ENCODE measurements at places on chromosomes 16 and 17.

DNA sequence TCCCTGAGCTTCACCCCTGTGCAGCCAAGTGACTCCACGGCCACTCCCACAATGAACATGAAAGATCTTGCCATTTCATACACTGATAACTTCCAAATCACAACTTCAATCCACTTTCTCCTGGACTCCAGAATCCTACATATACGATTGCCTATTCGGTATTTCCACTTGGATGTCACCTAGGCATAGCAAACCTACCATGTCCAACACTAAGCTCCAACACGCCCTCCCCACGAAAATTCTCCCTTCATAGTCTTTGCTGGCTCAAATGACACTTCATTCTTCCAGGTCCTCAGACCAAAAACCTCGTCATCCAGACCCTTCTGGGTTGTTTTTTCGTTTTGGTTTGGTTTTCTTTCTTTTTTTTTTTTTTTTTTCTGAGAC lies 1.9 kb downstream of the GLTPD2 start:
- no peak for DNase-seq

DNA sequence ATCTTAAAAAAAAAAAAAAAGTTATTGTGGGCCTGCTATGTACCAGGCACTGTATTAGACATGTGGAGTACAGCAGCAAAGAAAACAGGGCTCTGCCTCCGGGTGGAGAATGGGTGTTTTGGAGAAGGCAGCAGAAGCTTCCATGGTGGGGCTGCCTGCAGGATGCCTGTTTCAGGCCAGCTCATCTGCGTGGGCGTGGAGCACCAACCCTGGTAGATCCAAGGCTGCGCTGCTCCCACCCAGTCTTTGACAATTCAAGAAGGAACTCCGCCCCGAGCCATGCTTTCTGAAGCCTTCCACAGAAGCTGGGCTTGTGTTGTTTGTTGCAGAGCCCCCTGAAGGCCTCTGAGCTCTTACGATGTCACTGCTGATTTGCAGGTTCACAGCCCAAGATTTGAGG lies 23.2 kb upstream of the CACNG1 start:
- no peak for DNase-seq

GRCh38 chr16:9048302-9048700 lies 43.1 kb upstream of the HAPSTR1 start:
- no peak for DNase-seq

- no peak for DNase-seq
Observed at GRCh38 chr17:16477255-16477654, 14.7 kb downstream of the LRRC75A start.

- DNase-seq, result no peak
Observed at GRCh38 chr16:76176616-76177015, 100.6 kb upstream of the CNTNAP4 start.

DNA sequence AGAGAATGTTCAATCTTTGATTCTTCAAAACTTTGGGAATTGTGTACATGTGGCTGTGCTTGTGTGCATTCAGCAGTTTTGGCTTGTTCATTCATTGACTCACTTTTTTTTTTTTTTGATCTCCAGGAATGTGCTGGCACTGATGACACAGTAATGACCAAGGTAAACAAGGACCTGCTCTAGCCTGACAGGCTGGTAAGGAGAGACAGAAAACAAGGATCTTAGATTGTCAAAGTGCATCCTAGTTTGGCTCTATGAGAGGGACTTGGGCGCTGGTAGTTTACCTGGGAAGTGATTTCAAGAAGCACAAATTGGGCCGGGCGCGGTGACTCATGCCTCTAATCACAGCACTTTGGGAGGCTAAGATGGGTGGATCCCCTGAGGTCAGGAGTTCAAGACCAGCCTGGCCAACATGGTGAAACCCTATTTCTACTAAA lies 233.1 kb upstream of the WSCD1 start:
- DNase-seq, result no peak

DNA sequence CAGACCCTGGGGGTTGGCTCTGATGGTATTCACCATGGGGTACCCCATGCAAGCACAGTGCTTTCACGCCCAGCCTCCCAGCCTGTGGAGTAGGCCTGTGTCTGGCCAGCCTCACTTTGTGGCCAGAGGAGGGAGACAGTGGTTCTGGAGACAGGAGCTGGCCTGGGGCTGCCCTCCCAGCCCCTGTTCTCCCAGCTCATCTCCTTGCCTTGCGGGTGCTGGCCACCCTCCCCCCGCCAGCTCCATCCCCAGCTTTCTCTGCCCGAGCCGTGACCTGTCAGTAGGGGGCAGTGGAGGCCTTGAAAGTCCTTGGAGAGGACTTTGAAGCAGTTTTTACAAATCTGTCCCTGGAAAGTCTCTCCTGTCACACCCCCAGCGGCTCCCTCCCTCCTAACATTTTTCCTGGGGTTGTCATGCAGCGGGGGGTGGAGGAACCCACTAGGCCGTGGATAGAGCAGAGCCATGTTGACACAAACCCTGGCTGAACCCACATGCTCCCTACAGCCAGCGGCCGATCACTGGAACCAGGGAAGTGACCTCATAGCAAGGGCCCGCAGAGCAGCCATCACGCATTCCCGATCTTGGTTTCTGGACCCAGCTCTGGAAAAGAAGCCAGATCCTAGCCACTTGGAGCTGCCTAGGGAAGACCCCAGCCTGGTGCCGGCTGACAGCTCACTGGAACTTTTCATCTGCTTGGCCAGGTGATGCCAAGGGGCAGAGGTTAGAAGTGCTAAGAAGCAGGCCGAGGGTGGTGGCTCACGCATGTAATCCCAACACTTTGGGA lies 289.4 kb downstream of the SEC14L1 start:
- peak; percentile 68 for DNase-seq

- DNase-seq, result no peak
Observed at GRCh38 chr17:45755050-45755449, 29.1 kb upstream of the CRHR1 start.

DNA sequence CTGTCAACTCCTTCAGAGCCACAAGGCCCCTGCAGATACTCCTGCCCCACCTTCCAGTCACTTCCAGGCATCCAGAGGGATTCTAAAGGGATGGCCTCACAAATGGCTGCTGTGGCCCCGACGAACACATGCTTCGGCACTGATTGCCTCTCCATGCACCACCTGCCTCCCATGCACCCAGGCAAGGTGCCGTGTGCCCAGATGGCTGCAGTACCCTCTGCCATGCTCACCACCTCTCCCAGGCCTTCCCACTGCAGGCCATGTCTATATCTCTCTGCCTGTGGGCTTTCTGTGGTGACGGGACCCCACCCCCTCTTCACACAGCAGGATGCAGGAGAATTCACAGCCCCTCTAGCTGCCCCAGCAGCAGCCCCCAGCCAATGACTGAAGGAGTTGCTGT lies 27.9 kb upstream of the LYRM9 start:
- DNase-seq, result no peak

- DNase-seq, result no peak
Observed at GRCh38 chr17:55576237-55576995, 65.2 kb upstream of the SMIM36 start.

DNA sequence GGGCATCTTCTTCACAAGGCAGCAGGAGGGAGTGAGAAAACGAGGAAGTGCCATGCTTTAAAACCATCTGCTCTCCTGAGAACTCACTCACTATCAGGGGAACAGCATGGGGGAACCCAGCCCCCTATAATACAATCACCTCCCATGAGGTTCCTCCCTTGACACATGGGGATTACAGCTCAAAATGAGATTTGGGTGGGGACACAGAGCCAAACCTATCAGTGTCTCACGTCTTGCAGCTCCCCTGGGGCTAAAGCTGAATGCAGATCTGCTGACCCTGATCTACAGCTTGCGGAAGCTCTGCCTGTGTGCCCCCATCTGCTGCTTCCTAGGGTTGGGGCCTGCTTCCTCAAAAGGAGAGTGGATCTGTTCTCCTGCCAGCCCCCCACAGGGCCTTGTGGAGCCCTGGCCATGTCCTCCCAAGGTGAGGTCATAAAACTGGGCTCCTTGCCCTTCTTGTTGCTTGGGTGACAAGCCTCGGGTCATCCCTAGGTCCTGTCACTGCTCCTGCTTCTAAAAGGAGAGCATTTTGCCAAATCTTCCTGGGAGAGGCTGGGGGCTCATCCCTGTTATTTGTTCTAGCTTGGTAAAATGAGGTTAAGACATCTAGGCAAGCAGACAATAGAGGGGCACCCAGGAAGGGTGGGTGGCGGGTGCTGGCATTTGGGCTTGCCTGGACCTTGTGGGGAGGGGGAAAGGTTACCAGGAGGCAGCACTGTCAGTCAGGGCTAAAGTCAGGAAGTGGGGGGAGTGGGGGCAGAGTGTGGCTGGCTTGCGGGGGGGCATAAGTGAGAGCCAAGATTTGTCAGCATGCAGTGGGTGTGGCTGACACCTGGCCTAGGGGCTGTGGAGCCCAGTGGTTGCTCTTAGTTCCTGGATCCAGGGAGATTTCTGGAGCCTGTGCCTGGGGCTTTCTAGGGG lies 16.0 kb downstream of the KRT33A start:
- DNase-seq, result no peak

GRCh38 chr16:28219282-28219681 lies 7.5 kb upstream of the XPO6 start:
- no peak for DNase-seq

DNA sequence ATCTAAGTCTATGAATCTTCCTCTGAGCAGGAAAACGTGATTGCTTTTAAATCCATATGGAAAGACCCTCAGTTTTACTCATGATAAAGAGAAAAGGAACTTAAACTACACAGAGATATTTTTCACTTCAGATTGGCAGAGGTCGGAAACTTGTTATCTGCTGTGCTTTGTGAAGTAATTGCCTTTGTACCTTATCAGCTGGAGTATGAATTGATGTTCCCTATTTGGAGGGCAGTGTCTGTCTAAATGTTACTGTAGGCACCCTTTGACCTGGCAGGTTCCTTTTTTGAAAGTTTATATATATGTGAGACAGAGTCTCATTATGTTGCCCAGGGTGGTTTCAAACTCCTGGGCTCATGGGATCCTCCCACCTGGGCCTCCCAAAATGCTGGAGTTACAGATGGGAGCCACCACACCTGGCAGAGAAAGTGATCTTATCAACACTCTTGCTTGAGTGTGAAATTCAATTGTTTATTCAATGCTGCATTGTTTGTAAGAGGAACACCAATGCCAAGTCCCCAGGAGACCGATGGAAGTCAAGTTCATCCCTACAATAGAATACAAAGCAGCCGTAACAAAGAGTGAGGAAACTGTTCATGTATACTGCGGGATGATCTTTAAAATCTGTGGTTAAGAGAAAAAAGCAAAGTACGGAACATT lies 52.3 kb downstream of the ABCC1 start:
- DNase-seq, result no peak

DNA sequence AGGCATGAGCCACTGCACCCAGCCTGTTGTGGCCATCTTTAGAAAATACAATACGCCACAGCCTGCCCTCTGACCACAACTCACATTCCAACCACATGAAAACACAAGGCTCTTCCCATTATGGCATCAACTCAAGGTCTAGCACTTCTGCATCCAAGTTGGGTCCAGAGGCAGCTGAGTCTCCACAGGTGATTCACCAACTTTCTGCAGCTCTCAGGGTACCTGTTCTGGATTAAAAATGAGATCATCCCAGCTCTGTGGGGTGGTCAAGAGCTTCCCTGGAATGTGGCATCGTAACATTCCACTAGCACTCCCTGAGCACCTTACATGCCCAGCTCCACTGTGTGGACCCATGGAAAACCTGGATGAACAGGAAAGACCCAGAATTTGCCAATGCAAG lies 9.9 kb upstream of the GUCY2D start:
- DNase-seq, result no peak

- no peak for DNase-seq
Observed at GRCh38 chr16:69880640-69881133, 70.4 kb upstream of the CLEC18A start.

- no peak for DNase-seq
Observed at GRCh38 chr17:17088541-17089525, 46.6 kb downstream of the MPRIP start.

DNA sequence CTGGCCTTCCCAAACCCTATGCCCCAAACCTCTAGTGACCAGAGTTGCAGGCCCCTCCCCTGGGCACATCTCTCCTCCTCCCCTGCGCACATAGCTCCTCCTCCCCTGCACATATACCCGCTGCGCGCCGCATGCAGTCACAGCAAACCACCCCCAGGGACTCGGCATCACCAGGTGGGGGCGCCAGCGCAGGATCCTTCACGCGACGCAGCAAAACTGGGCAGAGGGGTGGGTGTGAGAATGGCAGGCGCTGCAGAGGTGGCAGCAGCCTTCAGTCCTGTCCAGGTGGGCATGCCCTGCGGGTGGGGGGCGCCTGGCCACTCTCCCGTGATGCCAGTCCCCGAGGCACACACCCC lies 5.6 kb downstream of the CORO6 start:
- DNase-seq, result peak; percentile 87

- DNase-seq, result no peak
Observed at GRCh38 chr17:73327676-73328075, 15.9 kb upstream of the CDC42EP4 start.

DNA sequence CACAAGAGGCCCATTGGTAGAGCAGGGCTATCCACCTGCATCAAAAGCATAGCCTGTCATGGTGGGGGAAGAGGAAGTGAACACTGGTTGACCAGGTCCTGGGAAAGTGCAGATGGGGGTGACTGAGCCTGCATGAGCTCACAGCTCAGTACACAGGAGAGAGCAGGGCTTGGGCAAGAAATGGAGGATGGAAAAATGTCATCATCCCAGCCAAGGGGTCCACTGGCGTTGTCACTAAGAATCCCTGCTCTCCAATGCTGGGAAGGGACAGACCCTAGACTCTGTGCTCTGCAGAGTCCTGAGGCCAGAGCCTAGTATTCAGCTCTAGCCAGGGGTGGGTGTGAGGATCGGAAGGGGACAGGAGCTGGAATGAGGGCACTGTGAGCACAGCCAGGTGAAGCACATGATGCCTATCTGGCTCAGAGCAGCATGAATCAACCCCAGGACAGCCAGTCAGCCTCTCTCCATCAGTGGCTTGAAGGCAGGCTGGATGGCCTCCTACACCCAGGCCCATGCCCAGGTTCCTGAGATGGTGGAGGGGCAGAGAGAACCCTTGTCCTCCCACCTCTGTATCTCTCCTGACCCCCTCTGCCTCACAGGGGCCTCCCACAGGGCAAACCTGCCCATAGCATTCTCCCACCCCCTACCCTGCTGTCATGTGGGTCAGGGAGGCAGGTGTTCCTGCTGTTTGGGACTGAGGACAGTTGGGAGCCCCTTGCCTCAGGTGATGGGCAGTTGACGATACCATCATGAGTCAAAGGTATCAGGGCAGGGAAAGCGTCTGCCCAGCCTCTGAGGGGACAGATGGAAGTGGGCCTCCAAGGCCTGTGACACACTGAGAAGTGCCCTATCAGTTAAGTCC lies 13.8 kb upstream of the CTCF start:
- no peak for DNase-seq

GRCh38 chr16:67028167-67028695 lies 718 bp upstream of the CBFB start:
- DNase-seq, result no peak

DNA sequence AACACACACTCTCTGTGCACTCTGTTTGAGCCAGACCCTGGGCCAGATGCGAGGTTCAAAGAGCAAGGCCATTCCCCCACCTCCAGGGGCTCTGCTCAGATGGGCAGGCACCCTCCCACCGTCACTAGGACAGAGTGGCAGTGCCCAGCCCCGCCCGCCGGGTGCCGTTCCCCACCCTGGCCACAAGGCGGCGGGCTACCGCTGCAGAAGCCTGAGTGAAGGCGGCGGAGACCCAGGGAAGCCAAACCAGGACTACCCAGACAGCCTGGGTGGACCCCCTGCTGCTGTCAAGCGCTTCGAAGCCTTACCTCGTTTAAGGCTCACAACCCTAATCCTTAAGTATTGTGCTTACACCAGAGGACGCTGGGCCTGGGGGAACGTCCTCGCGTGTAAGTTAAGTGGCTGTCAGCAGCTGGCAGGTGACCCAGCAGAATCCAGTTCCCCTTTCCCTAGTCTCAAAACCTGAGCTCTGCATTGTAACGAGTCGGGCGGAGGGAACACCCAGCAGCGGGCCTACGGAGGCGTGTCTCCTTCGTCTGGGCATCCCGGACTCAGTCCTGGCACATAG lies 4.5 kb downstream of the ARHGAP27 start:
- peak; percentile 56 for DNase-seq

All from activated T-helper 1 cell treated with anti-CD3 and anti-CD28 coated beads, Interleukin-2, amount 50 U/mL, for 16 hours (primary cell).